Purkinje cell (primary cell): ENCODE measurements at places on chromosomes 12 and 14. TPM values are rescaled to one million over a fixed set of nuclear protein-coding genes. Genes with fewer than 3 reads are reported as not detected.

Gene SLC5A8
- 0.16 TPM in 1 of 2 replicates, not detected in the other for polyA plus RNA-seq

Gene GARIN6
- polyA plus RNA-seq, result 0.91 and 2.3 TPM in 2 replicates

Gene KRT85
- not detected in 2 replicates for polyA plus RNA-seq

Gene KRT6C
- polyA plus RNA-seq, result not detected in 2 replicates

Gene NPAS3
- polyA plus RNA-seq, result 14.6 and 15.9 TPM in 2 replicates
